ENCODE measurements at places on chromosomes 1 and 21.

DNA sequence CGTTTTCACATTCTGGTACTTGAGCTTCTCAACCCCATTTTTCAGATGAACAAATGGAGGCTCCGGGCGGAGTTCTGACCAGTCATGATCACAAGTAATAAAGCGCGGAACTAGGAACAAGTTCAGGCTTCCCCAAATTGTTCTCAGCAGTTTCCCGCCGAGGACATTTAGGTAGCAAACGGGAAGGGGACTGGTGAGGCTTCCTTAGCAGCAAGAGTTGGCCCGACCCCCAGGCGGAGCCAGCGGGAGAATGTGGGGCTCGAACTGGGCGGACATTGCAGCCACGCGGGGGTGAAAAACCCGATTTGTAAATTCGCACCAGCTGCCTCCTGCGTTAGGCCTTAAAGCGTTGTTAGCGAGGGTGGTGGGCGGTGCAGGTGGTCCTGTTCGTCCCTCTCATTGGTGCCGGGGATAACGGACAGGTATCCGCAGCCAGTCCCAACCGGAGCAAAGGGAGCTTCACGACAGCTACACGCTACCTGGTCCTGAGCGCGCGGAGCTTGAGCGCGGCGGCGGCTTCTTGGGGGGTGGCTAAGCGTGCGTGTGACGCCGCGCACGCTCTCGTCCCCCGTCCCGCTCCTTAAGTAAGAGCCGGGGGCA lies 15.3 kb downstream of the SEMA6C start:
- peak; percentile 56 for DNase-seq

DNA sequence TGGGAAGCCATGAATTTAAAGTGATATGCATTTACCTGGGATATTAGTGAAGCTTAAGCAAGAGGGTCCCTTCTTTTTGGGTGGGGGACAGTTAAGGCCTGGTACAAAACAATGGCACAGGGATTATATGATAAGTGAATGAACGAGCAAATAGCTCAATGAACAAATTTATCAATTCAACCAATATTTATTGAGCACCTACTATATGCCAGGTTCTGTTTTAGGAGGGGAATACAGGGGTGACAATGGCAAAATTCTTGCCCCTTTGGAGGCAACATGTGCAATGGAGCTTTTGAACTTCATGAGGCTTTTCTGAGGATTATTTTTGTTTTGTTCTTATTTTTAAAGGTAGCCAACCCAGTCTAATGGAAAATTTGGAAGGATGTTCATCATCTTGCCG lies 68.2 kb downstream of the FOXD2 start:
- DNase-seq: no peak

GRCh38 chr1:227396539-227397353 lies 78.5 kb upstream of the CDC42BPA start:
- no peak for DNase-seq

GRCh38 chr1:153773096-153773921 lies 1.9 kb upstream of the SLC27A3 start:
- DNase-seq: no peak

DNA sequence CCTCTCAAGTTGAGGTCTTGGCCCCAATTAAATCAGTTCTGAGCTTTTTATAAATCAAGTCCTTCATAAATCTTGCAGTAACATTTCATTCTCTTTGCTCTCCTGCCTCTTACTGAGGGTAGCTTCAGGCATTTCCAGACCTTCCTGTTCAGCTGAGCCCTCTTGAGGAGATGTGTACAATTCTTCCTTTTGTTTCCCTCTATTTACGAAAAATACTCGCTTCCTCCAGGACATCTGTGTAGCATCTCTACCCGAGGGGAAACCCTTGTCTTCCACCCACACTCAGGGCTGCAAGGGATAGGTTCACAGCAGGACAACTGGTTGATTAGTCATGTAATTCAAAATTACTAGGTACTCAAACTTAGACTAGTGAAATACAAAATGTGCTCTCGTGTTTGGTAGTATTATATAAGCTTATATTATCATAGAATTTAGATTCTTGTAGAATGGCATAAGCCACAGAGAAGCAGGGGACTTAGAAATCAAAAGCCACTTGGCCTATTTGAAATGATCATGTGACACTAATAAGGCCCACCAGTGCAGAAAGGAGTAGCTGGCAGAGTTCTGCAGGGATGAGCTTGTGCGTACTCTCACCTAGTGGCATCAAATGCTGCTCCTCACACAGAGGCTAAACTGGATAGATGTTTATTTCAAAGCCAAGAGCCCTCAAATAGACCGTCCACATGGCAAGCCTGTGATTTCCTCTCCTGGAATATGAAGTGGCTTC lies 126.7 kb downstream of the GDAP2 start:
- DNase-seq: no peak

- DNase-seq: no peak
These were observed 13.9 kb downstream of the KCNK1 start for GRCh38 chr1:233627823-233628222.

DNA sequence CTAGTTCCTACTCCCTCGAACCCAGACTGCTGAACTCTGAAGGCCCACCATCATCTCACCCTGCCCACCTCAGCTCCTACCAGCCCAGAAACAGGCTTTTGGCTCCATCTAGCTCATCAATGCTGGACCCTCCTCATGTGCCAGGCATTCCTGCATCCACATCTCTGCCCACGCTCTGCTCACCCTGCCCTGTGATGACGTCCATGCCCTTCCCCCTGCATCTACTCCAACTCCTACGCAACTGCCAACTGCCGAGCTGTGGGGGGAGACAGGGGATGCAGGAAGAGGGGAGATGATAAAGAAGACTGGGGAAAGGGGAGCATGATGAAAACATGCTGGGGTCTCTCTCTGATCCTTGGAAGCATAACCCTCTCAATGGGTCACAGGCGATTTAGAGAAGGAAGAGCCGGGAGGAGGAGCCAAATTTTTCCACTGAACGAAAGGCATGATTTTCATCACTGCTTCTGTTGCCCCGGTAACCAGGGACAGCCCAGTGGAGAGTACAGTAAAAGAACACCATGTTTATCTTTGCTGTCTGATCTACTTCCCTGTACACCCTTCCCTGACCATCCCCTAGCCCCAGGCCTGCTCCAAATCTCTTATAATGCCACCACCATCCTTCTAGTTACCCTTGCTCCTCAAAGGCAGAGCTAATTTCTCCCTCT lies 44.3 kb downstream of the CD34 start:
- no peak for DNase-seq

GRCh38 chr1:183600136-183600535 lies 9.9 kb upstream of the NCF2 start:
- DNase-seq: no peak

GRCh38 chr21:16532840-16533239 lies 803.1 kb downstream of the USP25 start:
- no peak for DNase-seq

- DNase-seq: no peak
These were observed 63.9 kb downstream of the CD247 start for GRCh38 chr1:167454304-167454893.

- DNase-seq: peak; percentile 18
These were observed 62.8 kb downstream of the MAGI3 start for GRCh38 chr1:113452921-113453770.

GRCh38 chr1:228031276-228031995 lies 24.6 kb downstream of the WNT3A start:
- no peak for DNase-seq

DNA sequence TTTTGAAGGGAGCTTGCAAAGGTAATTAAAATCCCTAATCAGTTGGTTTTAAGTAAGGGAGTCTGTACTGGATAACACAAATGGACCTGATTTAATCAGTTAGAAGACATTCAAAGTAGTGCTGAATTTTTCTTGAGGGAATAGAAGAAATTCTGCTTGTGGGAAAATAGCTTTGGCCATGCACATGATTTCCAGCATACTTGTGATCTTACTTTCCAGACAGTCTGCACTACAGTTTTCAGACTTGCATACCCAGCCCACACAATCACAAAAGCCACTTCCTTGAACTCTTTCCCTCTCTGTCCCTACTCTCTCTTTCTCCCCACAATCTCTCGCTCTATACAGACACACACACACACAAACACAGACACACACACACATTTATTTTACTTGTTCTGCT lies 852.1 kb downstream of the PLA2G4A start:
- DNase-seq: no peak

DNA sequence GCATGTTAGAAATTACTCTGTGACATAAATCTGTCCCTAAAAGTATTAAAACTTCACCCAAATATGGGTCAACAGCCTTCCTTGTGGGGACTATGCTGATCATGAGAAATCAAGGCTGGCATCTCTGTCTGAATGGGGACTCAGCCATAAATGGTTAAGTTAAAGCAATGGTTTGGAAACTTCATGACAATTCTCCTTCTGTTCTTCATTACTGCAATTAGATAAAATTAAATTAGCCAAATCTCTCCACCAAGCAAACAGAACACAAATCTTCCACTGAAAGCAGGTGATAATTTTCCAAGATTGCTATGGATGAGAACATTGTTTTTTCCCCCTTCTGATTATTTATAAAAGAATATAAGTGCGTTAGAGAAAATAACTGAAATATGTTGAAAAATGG lies 346.1 kb downstream of the KCNH1 start:
- no peak for DNase-seq

- DNase-seq: no peak
These were observed 12.1 kb upstream of the TSPEAR start for GRCh38 chr21:44723177-44724131.

DNA sequence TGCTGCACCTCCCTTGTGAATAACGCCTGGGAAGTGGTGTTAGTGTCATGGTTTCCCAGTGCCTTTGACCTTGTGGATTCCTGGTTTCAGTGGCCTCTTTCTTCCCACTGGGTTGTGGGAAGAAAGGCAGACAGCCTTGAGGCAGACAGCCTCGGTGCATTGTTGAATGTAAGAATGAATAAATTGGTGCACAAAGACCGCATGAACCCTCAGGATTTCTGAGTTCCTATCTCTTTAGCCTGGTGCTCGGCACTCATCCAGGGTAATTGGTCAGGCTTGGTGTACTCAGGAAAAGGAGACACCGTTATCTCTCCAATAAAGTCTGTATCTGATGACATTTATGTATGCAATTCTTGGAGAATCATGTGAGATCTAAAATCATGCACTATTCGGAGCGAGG lies 5.1 kb downstream of the ZNF362 start:
- no peak for DNase-seq

- DNase-seq: no peak
These were observed 45.6 kb downstream of the WNT2B start for GRCh38 chr1:112554411-112554810.

DNA sequence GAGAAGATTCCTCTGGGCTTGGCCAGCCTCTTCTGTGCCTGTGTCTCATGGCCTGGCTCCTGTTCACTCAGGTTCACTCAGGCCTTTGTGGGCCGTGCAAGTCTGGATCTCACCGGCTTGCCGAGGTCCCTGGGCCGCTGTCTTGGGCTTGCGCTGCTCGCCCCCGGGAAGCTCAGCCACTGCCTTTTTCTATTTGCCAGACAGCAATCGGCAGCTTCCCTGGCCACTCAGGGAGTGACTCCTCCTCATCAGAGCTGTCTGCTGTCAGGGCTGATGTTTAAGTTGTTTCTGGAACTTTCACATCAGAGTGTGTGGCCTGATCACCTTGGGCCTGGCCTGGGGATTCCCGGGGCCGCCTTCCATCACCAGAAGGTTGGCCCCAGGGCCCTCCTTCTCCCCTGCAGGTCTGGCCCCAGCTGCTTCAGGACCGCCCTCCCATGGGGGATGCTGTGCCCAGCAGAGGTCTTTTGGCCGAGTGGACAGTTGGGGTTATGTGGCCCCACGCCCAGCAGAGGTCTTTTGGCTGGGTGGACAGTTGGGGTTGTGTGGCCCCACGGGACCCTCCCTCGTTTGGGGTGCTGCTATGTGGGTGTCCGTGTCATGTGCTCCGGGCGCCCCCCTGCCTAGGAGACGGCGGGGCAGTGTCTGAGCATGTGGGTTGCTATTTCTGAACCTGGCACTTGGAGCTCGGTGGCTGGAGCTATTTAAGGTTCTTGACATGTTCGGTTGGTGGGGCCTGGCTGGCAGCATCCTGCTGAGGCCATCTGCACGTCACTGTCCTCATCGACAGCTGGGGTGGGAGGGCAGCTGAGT lies 12.5 kb downstream of the SLX9 start:
- DNase-seq: no peak

DNA sequence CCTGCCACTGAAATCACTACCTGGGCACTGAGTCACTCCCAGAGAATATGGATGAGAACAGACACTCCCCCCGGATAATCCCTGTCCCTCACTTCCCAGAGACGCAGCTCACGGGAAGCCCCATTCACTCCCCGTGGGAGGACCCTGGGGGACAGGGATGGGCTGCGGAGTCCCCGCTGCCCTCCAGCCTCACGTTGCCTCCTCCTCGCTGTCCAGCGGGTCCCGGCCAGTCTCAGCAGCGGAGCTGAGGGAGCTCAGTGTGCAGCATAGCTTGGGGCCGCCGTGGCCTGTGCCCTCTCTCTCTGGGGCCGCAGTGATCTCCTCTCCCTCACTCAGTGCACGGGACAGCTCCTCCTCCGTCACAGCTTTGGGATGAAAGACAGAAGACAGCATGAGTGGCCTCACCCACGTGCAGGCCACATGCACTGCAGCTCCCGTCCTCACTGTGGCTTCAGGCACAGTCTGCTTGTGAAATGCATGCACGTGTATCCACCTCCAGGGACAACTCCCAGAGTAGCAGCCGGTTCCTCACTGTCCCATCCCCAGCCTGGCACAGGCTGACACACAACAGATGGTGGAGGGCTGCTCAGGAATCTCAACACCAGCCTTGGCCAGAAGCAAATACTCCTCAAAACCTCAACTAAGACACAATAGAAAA lies 7.4 kb downstream of the CFAP410 start:
- no peak for DNase-seq

- no peak for DNase-seq
These were observed 1.5 kb downstream of the ZNF691 start for GRCh38 chr1:42847721-42848460.

DNA sequence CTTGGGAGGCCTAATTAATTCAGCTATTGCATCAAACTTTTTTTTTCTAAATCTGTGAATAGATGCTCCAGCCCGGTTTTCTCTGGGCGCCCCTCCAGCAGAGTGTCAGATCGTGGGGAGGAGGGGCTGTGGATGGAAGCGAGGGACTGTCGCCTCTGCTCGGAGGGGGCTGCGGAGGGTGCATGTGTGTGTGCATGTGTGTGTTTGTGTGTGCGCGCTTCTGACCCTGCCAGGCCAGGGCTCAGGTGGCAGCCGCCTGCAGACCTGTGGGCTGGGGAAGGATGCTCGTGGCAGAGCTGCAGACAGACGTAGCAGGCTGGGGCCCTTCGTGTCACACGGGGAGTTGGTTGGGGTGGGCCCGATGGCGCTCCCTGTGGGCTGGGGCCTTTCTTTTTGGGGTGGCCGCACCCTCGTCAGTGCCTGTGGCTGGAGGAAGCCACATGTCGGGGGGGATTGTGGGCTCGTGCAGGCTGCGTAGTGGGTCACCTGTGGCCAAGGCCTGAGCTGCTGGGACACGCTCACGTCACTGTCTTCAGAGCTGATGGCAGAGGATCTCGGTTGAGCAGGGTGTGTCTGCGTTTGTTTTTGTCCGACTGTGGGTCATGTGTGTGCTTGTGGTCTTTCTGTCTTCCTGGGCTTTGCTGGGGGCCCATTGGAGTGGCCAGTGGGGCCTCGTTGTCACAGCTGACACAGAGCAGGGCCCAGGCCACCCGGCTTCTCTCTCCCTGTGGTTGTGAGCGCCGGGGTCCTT lies 2.8 kb downstream of the SKI start:
- DNase-seq: no peak

- no peak for DNase-seq
These were observed 56.5 kb downstream of the CD46 start for GRCh38 chr1:207808322-207808705.

All from smooth muscle cell of the brain vasculature (primary cell).